ENCODE measurements at places on chromosomes 12 and 14.

- DNase-seq, result peak; percentile 80
These were observed 35.4 kb downstream of the SPTLC2 start for GRCh38 chr14:77580964-77581505.

DNA sequence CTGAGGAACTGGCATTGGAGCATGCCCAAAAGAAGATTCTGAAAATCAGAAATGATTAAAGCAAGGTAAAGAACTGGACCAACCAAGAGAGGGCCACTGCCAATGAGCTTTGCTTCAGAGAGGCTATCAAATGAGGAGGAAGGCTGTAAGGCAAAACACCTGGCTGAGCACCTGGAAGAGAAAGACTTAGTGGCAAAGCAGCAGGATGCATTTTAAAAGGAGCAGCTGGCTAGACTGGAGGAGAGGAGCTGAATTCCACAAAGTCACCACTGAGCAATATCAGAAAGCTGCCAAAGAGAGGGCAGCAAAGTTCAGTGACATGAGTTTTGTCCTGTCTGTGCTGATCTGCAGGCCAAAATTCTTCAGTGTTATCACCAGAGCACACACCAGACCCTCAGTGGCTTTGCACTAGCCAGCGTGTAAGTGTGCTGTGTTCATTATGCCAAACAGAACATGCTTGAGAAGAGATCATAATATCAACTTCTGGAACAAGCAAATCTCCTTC, 338.7 kb downstream of the TRHDE start:
- DNase-seq, result no peak

DNA sequence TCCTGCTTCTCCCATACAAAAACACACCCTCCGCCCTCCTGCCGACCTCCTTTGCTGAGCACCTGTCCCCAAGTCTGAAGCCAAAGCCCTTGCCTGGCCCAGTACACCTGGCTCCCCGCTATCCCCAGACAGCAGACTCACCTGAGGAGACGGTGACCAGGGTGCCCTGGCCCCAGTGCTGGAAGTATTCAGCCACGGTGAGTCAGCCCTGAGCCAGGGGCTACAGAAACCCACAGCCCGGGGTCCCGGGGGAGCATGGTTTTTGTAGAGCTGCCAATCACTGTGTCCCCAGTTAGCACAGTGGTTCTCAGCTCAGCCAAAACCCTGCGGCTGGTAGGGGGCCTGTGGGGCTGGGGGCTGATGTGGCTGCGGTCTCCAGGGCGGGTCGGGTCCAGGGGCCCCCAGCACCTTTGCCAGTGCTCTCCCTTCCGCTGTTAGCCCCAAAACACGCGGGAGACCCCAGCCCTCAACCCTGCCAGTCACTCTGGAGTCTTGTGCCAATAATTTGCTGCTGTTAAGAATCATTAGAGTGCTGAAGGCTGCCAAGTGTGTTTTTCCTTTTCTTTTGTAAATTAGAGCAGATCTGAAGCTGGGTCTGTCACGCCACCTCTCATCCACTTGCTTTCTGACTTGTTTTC, 339.0 kb downstream of the TMEM121 start:
- DNase-seq, result no peak

DNA sequence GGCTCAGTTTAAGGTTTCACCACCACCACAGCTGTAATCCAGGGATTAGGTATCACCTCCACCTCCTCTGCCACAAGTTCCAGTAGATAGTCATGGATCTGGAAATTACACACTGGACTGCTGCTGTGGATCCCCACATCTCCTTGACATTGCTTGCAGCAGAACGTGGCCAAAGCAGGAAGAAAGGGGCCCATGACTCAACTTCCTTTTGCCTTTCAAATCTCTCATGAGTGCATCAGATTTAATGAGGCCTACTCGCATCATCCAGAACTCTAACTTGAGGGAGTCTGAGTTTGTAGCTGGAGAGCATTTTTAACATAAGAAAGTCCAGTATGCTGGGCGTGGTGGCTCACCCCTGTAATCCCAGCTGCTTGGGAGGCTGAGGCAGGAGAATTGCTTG, 29.2 kb upstream of the TMED10 start:
- peak; percentile 53 for DNase-seq

GRCh38 chr12:64790166-64790565, 31.0 kb upstream of the GNS start:
- no peak for DNase-seq

GRCh38 chr12:45416126-45416525, 200.2 kb downstream of the ANO6 start:
- DNase-seq, result peak; percentile 12

DNA sequence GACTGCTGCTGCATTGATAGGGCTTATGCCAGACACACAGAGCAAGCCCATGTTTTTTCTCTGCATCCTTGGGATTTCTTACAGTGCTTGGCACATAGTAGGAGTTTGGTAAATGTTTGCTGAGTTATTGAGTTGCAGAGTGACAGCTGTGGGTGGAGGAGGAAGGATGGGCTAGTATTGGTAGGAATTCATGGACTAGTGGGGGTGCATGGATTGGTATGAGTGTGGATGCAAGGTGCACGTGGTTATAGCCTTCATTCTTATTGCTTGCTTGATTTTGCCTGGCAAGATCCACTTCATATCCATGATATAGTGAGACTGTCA, 11.4 kb downstream of the RGS6 start:
- DNase-seq, result no peak

DNA sequence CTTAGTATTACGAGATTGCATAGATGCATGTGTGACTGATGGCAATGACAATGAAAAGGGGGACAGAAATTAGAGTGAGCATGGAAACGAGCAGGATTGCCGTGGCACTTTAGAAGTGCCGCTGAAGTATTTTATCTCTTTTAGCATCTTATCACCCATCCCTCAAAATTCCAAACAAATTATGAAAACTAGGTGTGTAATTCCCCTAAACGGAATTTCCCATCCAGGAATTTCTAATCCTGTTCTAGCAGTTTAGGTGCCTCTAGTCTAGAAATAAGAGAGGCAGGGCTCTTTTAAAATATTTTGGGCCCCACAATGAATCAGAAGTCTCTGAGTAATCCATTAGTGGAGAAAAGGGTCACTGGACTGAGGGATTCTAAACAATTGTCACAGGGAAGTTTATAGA, 947 bp downstream of the TMEM52B start:
- no peak for DNase-seq

DNA sequence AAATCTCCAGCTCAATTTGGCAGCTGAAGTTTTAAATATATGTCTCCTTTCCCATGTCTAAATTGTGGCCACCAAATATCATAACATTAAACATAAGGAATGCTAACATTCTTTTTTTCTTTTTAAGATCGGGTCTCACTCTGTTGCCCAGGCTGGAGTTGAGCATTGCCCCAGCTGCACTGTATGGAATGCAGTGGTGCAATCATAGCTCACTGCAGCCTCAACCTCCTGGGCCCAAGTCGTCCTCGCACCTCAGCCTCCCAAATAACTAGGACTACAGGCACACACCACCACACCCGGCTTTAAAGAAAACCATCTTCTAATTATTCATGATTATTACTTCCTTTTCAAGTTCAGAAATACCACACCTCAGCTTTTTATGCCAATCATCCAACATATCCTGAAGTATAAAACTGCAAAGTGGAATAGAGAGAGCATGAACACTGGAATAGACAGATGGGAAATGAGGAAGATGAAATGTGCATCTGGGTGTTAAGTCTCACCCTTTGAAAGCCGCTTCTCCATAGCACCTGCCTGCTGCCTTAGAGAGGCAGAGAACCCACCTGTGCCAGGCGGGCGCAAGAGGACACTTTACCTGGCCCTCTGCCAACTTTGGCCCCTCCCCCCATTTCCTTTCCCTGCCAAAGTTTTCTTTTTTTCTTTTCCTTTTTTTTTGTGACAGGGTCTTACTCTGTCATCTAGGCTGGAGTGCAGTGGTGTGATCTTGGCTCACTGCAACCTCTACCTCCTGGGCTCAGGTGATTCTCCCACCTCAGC, 2.8 kb upstream of the EML1 start:
- DNase-seq, result no peak

DNA sequence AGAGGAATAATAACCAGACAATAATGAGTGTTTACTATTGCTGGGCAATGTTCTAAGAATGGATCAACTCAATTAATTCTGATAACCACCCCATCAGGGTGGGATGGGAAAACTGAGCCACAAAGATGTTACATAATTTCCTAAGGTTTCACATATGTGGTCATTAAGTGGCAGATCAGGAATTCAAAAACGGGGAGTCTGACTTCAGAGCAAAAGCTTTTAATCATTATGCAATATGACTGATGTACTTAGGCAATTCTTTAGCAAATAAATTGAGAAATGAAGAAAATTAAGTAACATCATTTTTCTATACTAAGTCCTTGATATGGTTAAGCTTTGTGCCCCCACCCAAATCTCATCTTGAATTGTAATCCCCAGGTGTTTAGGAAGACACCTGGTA, 53.4 kb downstream of the PLCZ1 start:
- peak; percentile 19 for DNase-seq

GRCh38 chr12:121799842-121800693, 3.7 kb upstream of the SETD1B start:
- DNase-seq, result peak; percentile 85

- no peak for DNase-seq
These were observed 709.1 kb downstream of the DIO2 start for GRCh38 chr14:79502136-79502750.

DNA sequence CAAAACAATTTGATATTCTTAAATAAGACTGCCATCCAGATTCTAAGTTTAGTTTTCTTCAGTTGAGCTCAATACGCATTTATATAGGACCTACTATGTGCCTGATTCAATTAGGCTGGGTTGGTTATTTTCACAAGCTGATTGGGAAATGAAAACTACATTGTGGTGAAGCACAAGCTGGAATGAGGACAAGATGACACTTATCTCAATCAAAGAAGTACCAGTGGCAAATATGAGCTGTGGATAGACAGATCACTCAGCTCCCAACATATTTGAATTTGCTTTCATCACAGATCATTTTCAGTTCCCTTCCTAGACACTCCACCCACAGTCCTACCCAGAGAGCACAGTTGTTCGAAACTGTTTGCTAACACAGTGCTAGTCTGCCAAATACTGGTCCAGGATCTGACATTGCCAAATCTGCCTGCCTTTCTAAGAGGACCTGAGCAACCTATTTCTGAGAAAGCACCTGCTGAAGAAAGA, 74.7 kb downstream of the LLPH start:
- DNase-seq, result peak; percentile 28

DNA sequence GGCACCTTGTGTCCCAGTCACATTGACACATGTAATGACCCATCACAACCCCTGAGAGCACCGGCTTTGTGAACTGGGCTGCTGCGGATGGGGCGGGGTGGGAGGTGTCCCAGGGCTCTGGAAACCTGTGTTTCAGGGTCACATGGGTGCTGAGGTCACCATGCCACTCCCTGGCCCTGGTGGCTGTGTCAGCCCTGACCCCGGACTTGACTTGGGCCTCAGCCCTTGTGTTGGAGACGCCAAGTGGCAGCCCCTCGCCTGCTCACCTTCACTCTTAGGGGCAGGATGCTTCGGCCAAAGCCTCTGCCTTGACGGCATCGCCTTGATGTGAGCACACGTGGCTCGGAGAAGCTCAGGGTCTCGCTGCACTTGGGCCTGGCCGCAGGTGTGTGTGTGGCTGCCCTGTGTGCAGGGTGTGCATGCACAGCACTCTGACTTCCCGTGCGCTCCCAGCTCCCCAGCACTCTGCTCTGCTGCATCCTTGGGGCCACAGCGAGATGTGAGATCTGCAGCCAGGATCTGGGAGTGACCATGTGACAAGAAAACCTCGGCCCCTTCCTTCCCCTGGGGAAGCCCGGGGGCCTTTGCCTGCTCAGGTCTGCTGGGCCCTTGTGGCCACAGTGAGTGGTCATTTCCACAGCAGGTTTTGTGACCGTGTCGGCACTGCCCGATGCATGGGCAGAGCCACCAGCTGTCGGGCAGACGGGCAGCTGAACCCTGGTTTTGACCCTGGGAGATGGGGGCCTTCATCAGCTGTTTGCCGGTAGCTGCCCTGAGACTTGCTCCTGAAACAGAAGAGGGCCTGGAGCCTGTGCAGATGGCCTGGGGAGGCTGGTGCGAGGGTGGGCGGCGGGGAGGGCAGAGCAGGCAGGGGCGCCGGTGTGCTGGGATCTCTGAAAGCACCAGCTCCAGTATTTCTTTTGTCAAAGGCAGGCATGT, 167.4 kb downstream of the KIF26A start:
- DNase-seq, result no peak

DNA sequence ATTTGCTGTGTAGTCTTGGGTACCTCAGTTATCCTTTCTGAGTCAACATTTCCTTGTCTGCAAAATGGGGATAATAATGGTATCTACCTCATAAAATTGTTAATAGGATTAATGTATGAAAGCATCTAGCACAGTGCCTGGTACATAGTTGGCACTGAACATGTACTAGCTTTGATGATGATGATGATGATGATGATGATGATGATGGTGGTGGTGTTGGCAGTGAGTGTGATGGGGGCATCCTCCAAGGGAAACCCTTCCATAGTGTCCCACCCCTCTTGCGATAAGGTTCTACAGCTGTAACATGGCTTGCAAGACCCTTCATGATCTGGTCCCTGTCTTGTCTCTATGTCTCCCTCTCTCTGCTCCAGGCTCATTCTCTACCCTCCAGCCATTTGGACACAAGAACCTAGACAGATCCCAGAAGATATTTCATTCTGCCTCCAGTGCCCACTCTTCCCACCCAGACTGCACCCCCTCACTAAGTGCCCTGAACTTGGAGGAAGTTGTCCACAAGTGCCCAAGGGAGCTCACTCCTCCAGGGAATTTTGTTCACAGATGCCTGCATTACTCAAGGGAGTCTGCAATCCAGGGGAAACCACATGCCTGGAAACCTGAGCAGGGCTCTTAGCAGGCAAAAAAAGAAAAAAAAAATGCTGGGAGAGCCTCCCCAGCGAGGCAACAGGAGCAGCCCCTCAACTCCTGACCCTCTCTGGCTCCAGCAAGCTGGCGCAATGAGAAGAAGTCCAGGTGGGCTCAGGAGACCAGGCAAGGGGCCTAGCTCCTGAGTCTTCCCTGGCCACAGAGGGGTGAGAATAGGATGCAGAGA, 10.1 kb upstream of the BDKRB1 start:
- peak; percentile 82 for DNase-seq

GRCh38 chr12:9064815-9065606, 50.7 kb downstream of the A2M start:
- DNase-seq, result peak; percentile 24

DNA sequence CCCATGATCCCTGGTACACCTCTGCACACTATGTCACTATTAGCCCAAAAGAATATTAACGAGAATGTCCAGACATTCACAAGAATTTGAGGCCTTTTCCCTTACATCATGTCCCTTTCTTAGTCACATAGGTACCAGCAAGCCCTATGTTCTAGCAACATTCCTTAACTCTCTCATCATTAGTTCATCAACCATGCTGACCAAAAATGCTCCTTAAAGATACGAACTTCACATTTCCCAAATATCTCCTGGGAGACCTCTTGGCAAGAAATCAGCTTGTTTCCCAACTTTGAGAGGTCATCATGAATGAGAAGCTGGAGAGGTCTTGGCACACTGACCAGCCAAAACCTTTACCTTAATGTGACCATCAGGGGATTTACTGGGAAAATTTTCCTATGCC, 4.6 kb downstream of the SALL2 start:
- DNase-seq, result peak; percentile 78

DNA sequence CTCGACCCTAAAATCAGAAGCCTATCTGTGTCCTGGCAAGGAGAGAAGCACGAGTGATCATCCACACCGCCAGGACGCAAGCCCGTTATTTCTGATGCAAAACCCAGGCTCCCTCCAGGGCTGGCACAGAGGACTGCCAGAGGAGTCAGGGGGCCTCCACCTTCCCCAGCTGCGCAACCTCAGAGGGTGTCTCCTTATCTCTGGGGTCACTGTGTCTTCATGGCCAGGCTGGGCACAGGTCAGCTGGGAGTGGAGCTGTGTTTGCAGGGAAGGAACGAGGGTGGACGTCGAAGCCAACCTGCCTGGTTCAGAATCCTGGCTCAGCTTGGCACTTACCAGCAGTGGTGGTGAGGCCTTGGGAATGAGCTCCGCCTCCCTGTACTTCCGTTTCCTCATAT, 12.0 kb upstream of the SERPINA3 start:
- DNase-seq, result no peak
